Bone marrow (tissue), 2 donors: ENCODE measurements at places on chromosomes 11 and 22.

- DNase-seq = no peak
Measured at GRCh38 chr11:125223901-125224361, 59.4 kb downstream of the PKNOX2 start.

DNA sequence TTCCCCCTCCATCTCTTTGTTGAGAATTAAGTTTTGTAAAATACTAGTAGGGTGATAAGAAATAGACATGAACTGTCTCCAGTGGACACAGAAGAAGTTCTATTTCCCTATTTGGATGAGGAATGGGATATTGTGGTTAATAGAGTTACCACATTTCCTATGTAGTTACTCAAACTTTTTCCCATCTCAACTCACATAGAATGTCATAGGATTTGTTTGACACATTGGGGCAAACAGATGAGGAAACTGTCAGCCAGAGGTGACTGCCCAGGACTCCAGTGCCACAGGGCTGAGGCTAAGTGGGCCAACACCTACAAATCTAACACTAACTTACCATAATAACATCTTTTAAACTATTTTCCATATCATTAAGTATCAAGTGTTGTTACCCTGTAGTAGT, 58.3 kb downstream of the CCDC83 start:
- no peak for DNase-seq

DNA sequence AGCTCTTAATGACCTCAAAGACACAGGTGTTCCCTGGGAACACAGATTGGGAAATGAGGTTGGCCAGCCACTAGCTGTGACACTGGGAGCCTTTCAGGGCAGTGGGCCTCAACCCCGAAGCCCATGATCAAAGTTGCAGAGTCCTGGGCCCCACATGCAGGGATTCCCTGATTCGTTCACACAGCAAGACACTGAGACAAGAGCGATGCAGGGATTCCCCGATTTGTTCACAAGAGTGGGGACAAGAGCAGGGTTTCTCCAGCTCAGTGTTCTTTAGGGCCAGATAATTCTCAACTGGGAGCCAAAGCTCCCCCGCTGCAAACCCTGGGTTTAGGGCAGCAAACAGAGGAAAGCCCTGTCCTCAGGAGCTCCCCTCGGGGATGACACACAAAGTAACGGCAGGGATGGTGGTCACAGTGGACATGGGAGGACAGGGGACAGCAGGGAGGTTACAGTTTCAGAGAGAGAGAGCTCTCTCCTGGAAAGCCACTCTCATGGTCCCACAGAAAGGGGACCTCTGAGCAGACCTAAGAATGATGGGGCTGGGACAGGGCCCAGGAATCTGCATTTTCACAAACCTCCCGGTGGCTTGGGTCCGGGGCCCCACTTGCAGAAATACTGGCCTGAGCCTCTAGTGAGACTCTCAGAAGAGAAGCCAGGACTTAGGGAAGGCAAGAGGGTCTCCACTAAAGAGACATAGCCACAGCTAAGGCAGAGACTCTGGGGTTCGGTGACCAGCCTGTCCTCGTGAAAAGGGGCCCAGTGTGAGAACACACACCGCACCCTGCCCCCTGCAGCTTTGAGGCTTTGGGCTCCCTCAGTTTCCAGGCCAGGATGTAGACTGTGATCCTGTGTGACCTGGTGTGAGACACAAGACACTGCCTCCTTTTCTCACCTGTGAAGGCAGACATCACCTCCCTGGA, 7.4 kb upstream of the GNAZ start:
- no peak for DNase-seq

DNA sequence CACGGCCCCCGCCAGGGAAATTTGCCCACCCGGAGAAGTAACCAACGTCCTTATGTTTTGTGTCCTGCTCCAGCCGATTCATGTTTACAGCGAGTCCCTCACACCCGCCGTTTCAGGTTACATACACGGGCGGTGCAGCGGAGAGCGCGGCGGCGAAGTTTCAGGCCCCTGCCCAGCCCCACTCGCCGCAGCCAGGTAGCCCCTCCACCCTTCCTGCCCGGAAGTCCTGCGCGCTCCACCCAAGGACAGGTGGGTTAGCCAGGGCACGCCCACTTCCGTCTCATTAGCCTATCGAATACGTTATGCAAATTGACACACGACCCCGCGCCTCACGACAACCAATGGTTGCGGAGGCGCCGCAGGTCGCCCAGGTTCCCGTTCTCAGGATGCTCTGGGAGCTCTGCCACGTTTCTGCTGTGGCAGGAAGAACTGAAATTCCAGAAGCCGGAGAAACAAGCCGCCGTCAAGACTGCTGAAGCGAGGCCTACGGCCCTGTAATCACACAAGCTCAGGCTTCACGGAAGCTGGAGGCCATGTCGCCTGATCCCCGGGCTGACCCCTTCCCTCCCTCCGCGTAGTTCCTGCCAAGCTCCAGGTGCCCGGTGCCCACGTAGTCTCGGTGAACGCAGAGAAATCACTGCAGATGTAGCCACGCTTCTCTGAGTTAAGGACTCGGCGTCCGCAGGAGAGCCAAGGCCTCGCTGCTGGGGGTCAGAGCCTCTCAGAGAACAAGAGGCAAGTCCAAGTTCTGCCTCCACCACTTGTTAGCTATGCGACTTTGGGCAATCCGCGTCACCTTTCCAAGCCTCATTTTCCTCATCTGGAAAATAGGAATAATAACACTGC, 22.4 kb upstream of the MYH9 start:
- DNase-seq = no peak

DNA sequence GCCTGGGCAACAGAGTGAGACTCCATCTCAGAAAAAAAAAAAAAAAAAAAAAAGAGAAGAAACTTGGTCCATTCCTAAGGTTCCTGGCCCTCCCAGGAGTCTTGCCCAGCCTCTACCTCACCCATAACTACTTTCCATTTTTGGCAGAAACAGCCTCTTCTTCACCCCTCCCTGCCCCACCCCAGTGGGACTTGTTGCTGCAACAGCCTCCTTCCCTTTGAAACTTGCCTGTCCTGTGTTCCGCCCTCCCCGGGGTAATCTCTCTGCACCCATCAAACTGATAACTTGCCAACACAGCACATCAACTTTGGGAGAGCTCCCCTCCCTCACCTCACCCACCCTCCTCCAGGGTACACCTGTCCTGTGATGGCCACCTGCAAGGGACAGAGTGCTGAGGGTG, 10.0 kb upstream of the FAM83F start:
- DNase-seq = no peak

- DNase-seq = no peak
Measured at GRCh38 chr11:113249491-113249763, 65.0 kb upstream of the TTC12 start.

DNA sequence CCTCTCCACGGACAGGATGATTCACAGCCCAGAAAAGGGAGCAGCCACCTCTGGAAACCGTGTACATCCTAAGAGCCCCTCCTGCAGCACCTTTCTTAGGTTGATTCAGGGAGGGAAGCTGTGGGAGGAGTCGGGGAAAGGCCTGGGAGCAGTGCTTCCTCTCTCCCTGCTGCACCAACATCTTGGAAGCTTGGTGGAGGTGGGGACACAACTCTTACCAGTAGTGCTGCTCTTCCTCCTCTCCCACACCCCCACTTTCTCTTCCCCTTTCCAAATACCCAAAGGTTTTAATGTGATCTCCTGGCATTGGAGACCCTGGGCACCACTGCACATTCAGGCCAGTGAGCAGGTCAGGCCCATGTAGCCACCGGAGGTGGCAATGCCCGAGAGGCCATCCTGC, 46.4 kb upstream of the HORMAD2 start:
- DNase-seq = no peak

DNA sequence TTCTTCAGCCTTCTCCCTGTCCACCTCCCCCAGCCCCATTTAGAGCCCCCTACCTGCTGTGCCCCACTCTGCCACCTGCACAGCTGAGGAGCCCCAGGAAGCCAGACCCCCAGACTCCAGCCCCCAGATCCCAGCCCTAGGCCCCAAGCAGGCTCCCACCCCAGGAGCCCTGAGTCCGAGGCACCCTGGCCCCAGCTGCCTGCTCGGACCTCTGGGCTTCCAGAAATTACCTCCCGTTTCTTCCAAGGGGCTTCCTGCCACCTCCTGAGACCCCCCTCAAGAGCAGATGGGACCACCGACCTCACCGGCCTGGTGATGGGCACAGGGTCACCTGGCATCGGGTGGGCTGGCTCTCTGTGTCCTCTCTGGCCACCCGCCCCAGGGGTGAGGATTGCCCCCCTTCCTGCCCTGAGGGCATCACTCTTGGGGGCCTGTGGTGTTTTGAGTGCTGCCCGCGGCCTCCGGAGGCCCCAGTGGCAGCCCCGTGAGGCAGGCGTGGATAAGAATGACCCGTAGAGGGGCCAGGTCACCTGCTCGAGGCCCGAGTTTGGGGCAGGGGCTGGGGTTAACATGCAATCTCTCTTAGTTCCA, 18.3 kb upstream of the TALDO1 start:
- no peak for DNase-seq

DNA sequence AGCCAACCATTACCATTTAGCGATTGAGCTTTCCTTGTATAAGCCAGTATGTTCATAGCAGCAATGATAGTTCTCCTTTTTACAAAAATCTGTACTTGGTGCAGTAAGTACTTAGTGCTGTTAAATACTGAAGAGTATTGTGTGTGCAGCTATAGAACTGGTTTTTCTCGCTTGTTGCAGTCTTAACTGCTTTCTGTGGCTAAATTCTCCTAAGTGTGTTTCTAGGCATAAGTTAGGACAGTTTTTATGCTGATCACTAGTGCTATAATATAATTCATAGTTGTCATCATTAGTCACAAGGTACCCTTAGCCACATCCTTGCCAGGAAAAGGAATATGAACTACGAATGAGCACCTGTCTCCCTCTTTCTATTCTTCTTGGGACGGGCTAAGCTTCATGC, 107.7 kb downstream of the GRAMD1B start:
- DNase-seq = no peak

DNA sequence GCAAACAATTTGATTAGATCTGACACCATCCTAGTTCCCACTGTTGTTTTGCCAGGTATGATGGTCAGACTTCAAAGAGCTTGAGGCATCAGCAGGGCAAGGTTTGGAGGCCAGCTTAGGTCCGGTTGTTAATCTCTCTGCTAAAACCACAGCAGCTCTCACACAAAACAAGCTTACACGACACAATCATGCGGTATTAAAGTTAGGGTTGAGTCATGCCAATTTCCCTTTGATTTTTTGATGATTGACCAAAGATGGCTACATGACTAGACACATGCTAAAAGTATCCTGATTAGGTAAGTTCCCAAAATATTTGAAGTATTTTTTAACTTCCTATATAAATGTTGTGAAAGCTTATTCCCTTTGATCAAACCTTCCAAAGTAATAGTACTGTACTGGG, 145.9 kb downstream of the ELP4 start:
- DNase-seq = no peak

DNA sequence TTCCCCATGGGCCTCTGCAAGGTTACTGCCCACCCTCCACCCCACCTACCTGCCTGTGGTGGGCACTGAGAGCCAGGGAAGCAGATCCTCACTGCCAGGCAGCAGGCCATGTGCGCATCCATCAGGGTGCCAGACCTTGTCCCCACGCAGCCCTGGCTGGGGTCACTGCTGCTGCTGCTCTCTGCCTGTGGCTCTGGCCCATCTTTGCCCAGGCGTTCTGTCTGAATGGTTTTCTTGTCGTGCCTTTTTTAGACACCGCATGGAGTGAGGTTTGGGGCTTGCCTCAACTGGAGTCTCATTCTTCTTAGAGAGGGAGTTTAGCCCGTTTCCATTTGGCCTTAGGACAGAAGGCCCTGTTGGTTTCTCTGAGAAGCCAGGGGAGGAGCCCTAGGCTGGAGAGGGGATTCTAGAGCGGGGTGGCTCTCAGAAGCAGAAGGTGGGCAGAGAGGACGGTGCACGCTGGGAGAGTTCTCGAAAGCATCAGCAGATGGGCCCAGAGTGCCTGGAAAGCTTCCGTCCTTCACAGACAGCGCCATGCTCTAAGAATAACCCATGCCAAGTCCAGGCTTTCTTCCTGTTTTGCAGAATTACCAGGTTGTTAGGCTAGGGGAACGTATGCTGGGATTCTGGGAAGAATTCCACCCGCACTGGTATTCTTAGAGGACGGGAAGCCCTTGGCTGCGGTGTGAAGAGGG, 8.1 kb downstream of the TANGO2 start:
- DNase-seq = no peak

DNA sequence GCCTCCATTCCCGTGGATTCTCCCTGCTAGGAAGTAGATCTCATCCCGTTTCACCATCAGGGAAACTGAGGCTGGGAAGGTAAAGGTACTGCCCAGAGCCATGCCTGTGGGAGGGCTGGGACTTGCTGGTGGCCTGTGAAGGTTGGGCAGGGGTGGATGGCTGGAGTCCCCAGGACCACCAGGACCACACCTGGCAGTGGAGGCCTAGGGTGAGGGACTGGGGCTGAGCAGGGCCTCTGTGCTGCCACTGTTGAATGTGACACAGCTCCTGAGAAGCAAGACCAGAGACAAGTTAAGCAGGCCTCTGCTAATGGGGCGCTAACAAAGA, 26.2 kb upstream of the PRODH start:
- no peak for DNase-seq

DNA sequence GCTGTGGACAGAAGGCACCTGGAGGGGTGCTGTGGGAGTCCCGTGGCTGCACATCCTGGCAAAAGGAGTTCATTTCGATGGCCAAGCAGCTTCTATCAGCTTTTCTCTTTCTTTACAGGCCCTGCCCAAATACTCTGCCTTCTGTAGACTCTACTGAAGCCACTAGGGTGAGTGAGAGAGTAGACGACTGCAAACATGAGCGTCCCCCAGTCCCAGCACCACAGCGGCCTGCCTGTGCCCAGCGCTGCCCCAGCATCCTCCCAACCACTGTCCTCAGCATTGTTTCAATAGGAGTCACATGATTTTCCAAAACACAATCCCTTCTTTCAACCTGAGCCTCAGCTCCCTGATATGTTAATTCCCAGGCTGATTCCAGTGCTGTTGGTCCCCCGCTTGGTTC, 110.0 kb downstream of the KIRREL3 start:
- DNase-seq = no peak

GRCh38 chr11:57426929-57427726, at the start of gene SLC43A3:
SLC43A3 (minus strand) TSS chr11:57427121; CDS start chr11:57426172, 949 bp downstream.
- peak; percentile 34 for DNase-seq
